ENCODE measurements at places on chromosomes 16 and 17.

DNA sequence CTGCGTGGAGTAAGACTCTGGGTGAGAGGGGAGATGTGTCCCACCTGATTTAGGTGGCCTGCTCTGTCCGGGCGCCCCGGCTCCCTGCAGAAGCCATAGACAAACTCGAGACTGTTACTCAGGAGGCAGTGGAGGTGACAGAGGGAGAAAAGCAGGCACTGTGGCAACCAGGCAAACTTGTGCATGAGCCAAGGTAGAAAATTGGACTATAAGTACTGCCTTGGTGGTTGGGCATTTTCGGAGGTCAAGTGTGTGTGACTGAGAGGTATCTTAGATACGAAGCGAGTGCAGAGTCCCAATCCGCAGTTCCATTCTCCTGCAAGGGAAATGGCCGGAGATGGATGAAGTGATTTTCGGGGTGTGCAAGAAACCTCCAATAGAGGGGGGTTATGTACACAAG is 27.1 kb upstream of the SPACA3 start:
- DNase-seq, result no peak

- no peak for DNase-seq
Observed at GRCh38 chr16:12060751-12061150, 84.2 kb downstream of the SNX29 start.

DNA sequence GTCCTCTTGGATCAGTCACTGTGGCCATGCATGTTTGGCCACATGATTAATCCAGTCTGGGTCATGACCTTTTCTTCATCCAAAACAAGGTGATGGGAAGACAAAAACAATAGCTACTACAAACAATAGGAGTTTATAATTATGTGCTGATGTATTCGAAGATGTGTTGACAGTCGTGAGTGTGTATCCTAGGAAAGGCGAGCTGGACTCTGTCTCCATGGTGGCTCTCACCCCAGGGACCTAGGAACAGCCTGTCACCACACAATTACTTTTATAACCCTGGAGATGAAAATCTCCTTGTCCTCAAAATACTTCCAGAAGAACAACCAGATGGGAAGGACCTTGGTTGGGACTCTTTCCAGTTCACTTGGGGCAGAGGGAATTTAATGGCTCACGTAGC is 9.8 kb upstream of the PLK1 start:
- DNase-seq, result no peak

DNA sequence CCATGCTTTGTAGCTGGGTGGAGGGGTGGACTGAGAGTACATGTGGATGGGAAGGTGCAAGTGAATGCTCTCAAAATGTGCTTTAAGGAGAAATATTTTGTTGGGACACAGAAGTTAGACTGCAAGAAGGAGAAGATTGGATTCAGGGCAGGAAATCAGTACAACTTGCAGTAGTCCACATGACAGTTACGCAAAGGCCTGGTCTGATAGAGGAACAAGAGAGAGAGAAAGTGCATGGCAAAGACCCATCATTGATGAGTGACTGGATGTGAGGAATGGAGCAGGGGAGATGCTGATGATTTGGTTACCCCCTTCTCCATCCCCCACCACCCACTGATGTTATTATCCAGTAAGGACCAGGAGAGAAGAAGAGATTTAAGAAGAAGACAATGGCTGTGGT is 472.8 kb downstream of the MAF start:
- no peak for DNase-seq

GRCh38 chr16:15576960-15577958 is 65.7 kb downstream of the MARF1 start:
- DNase-seq, result no peak

DNA sequence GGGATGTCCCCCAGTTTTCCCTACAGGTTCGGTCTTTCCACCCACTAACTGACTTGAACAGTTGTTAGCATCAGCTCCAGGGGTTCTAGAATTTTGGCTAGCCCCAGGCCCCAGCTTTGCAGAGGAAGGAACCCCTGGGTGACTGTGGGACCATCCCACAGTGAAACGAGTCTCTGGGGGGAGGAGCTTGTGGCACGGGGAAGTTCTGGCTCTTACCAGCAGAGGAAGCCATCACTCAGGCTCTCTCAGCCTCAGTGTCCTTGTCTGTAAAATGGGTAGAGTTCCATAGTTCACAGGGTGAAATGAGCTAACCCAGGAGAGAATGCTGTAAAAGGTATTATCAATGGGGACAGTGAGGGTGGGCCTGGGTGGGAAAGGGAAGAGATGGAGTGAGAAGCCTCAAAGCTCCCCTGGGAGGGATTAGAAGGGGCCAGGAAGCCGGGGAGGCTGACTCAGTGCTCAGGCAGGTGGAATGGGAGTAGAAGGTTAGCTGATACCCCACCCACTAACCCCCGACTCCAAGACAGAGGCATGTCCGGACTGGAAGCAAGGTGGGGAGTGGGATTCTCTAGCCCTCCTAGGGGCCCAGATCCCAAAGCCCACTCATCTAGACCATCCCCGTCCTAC is 30.9 kb upstream of the CDC42EP4 start:
- DNase-seq, result no peak

GRCh38 chr17:17112628-17113200 is 70.5 kb downstream of the MPRIP start:
- DNase-seq, result no peak

GRCh38 chr16:27403601-27403992 is 1.6 kb downstream of the IL21R start:
- no peak for DNase-seq

DNA sequence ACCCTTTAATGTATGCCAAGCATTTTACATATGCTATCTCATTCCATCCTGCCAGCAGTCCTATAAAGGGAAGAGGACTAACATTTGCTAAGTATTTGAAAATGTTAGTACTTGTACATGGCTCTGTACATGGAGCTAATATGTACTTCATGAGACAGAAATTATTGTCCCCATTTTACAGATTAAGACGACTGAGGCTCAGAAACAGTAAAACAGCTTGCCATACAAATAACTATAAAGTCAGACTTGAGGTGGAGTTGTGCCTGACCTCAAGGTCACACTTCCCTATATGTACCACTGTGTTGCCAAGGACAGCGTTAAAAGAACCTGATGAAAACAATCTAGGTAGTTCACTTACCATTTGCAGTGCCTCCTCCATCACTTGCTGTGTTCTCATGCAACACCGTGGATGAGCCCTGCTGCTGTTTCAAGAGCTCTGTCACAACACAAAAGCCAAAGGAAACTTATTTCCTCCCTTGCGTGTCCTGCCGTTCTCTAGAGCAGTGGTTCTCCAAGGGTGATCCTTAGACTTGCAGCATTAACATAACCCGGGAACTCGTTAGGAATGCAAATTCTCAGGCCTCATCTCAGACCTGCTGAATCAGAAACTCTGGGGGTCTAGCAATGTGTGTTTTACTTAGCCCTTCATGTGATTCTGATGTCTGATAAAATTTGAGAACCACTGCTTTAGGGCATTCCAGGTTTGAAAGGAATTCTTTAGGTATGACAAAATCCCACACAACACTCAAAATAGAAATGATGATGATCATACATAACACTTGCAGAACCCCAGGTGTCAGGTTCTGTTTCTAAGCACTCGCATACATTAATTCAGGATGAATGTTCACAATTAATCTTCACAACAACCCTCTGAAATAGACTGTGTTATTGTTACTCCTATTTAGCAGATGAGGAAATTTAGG is 51.2 kb upstream of the MTMR4 start:
- no peak for DNase-seq

GRCh38 chr17:81200695-81201580 is 21.8 kb downstream of the CEP131 start:
- no peak for DNase-seq

GRCh38 chr17:81291662-81292061 is 3.4 kb downstream of the SLC38A10 start:
- peak; percentile 64 for DNase-seq

DNA sequence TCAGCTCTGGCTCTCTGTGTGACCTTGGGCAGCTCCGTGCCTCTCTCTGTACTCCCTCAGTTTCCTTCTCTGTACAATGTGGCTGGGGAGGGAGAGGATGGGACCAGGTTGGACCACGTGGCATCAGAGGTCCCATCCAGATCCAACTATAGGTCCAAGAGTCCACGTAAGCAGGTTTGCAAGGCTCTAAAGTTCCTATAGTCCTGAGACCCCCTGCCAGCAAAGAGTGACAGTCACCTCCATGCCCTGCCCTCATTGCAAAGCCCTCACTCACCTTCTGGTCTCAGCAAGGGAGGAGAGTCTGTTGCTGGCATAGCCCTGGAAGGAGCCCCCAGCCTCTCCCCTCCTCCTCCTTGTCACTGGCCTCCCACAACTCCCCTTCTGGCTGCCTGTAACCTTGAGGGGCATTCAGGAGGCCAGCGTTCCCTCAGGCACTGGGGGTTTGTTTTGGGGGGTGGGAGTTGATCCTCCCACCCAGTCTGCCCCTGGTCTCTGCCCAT is 6.1 kb upstream of the DRC7 start:
- DNase-seq, result no peak

DNA sequence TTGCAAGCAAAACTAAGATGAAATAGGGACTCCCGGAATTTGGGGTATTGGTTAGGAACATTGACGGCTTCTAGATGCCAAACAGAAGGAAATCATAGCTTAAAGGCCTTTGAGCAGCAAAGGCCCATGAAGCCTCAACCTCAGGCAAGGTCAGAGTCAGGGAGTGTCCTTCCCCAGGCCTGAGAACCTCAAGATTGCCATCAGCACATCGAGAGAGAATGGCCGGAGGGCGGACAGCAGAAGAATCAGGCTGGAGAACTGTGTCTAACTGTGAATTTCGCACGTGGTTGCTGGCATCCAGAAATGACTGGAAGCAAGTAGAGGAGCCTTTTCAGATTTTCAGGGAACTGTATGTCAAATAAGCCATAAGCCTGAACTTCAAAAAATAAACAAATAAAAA is 24.8 kb upstream of the ANKRD40CL start:
- no peak for DNase-seq

DNA sequence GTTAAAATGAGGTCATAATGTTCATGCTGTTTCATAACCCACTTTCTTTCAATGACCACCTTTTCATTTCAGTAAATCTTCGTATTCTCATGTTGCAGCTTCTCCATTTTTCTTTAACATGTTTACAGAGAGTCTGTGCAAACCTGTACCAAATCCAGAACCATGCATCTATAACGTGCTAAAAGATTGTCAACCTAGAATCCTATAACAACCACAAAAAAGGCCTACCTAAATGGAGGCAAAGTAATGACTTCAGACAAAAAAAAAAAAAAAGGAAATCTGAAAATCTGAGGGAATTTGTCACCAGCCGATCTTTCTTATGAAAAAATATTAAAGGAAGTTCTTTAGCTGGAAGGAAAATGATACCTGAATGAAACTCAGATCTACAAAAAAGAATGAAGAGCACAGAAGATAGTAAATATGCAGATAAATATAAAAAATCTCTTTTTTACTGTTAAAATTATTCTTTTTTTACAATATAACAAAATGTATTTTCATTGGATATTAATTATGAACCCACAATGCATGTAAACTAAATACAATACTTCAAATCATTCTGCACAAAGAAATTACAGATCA is 1.4 kb upstream of the SLFN11 start:
- DNase-seq, result no peak

GRCh38 chr17:77019893-77020379 is 120.8 kb upstream of the SEC14L1 start:
- no peak for DNase-seq

DNA sequence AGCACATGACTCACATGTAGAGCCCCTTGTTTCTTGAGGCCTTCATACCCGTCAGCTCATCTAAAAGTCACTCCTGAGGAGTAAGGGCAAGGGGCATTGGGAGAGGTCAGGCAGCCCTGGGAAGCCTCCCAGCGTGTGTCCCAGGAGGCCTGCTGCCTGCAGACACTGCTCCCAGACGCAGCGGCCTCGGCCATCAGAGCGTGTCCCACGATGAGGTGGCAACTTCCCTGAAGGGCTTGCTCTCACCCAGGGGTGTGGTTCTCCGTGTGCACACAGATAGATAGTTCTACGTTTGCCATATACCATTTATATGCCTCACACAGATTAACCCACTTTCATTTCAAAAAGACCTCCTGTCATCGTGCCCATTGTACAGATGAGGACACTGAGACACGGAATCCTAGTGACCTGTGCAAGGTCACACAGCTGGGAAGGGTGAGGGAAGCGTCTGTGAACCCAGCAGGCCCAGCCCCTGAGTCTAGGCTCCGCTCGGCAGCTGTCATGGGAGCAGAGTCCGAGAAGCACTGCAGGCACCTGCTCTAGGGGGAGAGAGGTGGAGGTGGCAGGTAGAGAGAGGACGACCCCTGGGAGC is 8.3 kb downstream of the TUBB3 start:
- DNase-seq, result no peak

DNA sequence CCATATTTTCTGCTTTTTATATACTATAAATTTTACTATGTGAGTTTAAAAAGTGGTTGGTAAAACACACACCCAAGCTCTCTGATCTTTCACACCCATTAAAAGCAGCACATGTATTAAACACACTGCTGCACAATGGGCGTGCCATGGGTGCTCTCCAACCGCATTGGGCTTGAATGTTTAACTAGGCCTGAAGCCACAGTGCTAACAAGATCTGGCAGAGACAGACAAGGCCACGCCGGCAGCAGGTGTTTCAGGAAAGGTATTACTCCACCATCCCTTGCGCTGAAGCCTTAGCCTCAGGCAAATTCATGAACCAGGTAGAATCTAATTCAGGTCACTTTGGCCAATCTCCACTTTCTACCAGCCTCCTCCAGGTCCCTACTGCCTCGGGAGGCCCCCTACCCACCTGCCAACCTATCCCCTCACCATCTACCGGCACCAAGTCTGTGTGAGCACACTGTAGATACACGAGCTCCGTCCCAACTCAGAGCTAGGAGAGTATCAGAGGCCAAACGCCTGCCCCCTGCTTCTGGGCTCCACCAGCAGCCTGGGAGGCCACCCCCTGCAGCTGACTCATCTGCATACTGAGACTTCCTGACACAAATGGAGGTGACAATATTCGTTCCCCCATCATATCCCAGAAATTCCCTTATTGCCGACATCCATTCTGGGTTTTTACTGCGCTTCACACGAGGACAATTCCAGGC is 95.0 kb downstream of the ADCY9 start:
- DNase-seq, result no peak

DNA sequence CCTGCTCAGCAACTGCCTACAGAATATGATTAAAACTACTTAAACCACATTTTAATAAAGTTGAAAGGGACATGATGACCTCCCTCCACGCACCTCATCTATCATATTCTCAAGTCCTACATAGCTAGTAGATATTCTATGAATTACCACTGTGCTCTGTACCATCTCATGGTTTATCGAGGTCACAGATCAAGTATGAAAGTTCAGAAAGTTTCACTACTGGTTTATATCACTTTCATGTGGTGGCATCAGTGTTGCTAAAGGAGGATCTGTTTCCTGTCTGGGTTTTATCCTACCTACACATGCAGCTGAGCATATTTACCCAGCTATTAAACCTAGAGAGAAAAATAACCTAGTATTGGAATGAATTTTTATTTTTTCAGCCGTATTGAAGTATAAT is 214.9 kb upstream of the MON1B start:
- no peak for DNase-seq

- no peak for DNase-seq
Observed at GRCh38 chr17:50649042-50649908, 14.6 kb downstream of the ABCC3 start.

DNA sequence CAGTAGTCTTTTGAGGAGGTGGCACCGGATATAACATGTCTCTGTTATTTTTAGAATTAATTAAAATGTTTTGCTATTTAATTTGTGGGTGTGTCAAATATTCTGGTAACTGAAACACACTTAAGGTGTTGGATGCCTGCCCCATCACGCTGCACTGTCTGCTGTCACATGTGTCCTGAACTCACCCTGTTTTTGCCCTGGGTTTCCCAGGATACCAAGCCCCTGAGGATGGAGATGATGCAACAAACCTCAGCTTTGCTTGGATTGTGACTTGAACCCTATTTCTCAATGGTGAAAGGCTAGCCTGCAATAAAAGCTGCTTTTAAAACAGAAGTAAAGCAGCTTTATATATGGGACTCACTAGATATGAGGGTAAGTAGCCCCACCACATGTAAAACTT is 11.5 kb upstream of the DUSP14 start:
- DNase-seq, result no peak

Measured in stimulated activated naive CD4-positive, alpha-beta T cell treated with Interleukin-2 at 50 U/mL for 16 hours (primary cell).